ENCODE measurements at places on chromosomes 1 and 21.

- DNase-seq = no peak
Measured at GRCh38 chr1:159914252-159915018, 10.9 kb downstream of the TAGLN2 start.

GRCh38 chr1:245571815-245572294 lies 417.1 kb downstream of the KIF26B start:
- DNase-seq = no peak

GRCh38 chr1:147124266-147124665 lies 48.0 kb downstream of the PRKAB2 start:
- no peak for DNase-seq

DNA sequence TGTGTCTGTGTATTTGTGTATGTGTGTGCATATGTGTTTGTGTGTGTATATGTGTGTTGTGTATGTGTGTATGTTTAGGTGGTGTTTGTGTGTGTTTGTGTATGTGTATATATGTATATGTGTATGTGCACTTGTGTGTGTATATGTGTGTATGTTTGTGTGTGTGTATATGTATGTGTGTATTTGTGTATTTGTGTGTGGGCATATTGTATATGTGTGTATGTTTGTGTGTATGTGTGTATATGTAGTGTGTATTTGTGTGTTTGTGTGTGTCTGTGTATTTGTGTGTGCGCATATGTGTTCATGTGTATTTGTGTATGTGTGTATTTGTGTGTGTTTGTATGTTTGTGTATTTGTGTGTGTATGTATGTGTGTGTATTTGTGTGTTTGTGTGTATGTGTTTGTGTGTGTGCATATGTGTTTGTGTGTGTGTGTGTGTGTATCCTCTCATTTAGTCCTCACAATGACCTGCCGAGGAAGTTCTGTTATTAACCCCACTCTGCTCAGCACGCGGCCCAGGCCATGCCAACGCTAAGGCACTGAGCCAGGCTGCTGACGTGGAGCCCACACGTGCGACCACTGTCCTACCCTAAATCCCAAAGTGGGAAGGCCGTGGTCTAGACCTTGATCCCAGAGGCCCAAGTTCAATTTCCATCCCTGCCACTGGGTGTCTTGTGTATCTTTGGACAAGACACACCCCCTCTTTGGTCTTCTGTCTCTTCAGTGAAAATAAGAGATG lies 43.2 kb upstream of the TMEM51 start:
- no peak for DNase-seq

DNA sequence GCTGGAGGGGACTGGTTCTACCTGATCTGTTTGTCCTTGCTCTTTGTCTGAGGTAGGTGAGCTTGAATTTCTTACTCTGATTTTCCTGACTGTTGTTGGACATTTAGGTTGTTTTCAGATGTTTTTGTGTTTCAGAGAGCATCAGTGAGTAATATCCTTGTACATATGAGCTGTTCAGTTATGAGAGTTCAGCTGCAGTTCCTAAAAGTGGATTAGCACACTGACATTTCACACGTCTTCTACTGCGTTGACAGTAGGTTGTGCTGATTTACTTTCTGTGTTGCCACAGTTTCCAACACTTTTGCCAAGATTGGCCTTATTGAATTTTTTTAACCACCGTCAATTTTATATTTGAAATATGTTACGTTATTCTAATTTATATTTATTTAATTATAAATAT lies 27.7 kb downstream of the CXADR start:
- DNase-seq = no peak

- DNase-seq = no peak
Measured at GRCh38 chr1:3337798-3338724, 116.4 kb upstream of the ARHGEF16 start.

DNA sequence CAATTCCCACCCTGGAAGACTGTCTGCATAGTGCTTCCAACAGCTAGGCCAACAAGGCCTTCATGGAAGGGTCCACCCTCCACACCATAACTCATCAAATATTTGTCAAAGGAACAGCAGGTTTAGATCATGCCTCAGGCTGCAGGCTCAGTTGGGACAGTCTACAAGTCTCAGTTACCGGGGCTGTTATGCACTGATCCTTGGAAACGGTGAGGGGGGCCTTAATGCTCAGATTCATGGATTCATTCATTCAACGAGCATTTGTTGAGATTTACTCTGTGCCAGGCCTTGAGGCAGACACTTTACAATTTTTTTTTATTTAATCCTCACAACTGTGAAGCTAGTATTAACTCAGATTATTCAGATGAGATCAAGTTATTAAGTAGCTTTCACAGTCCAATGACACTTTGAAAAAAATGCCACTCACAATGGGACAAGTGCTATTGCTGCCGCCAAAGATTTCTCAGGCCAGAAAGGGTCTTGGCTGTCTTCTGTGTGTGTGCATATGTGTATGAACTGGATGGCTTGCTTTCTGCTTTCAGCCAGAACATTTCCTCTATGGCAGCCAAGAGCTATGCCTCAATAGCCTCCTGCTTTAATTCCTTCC lies 8.9 kb upstream of the C1orf216 start:
- no peak for DNase-seq

- no peak for DNase-seq
Measured at GRCh38 chr1:181260994-181261393, 172.5 kb downstream of the IER5 start.

GRCh38 chr1:84688463-84689061 lies 1.7 kb downstream of the SSX2IP start:
- no peak for DNase-seq

- DNase-seq = peak; percentile 97
Measured at GRCh38 chr1:229171934-229172333, 99.0 kb upstream of the RAB4A start.

- DNase-seq = no peak
Measured at GRCh38 chr1:184650177-184650866, 104.3 kb downstream of the EDEM3 start.

GRCh38 chr1:18175530-18176377 lies 68.2 kb downstream of the IGSF21 start:
- no peak for DNase-seq

GRCh38 chr1:182348961-182349747 lies 42.4 kb downstream of the GLUL start:
- no peak for DNase-seq

DNA sequence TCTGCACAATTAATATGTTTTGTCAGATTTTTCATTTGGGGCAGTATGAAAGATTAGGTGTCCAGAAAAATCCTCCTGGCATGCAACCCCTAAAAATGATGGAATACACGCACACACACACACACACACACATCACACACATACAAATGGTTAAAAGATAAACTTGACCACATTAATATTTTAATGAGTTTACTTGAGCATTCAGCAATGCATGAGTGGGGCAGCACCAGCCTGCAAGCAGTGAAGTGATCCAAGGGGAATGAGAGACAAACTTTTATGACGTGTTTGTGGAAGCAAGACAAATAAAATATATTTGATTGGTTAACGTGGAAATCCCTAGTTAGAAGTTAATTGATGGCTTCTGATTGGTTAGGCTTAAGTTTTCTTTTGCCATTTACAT lies 29.1 kb upstream of the SOAT1 start:
- no peak for DNase-seq

- DNase-seq = peak; percentile 46
Measured at GRCh38 chr1:216702170-216702569, 21.1 kb downstream of the ESRRG start.

DNA sequence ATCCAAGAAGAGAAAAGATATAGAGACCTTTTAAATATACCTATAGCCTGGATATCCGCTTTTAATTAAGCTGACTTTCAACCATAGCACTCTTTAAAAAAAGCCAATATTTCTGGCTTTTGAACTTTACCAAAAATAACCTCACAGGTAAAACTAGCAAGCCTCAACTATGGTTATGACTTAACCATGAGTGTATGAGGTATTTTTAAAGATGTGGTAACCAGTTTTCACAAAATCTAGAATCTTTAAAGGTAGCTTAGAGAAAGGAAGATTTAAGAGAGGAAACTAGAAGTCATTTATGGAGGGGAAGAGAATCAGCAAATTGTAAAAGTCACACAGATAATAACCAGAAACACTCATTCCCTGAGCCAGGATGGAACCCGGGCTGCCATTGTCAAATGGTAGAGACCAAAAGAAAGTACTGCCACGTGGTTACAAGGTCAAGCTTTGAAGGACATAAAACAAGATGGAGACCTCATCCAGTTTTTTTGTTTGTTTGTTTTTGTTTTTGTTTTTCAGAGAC lies 288.4 kb upstream of the RGS18 start:
- no peak for DNase-seq

DNA sequence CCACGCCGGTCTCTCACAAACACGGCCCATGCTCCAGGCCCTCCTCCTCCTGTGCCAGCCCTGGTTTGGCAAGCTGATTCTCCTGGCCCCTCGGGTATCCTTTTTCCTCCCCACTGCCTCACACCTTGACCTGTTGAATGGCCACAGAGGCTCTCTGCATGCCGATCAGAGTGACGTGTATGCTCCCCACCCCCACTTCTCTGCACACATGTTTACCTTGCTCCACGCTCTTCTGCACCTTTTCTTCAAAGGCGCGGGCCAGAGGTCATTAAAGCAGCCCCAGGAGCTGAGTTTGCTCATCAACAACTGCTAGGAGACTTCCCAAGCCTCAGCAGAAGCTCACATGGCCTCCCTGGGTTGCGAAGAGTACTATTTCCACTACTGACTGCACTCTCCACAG lies 139.3 kb upstream of the EDN2 start:
- DNase-seq = no peak

- no peak for DNase-seq
Measured at GRCh38 chr1:183898001-183898396, 93.1 kb downstream of the RGL1 start.

- DNase-seq = no peak
Measured at GRCh38 chr1:8382608-8383505, 64.9 kb downstream of the SLC45A1 start.

- DNase-seq = no peak
Measured at GRCh38 chr1:161834967-161835550, 68.9 kb downstream of the ATF6 start.

GRCh38 chr1:1889847-1890505 lies 911 bp downstream of the GNB1 start:
- DNase-seq = peak; percentile 64

GRCh38 chr1:180946541-180947498 lies 34.1 kb downstream of the KIAA1614 start:
- no peak for DNase-seq

GRCh38 chr1:156693848-156694689 lies 11.3 kb downstream of the CRABP2 start:
- no peak for DNase-seq

- DNase-seq = no peak
Measured at GRCh38 chr21:43596616-43597015, 62.7 kb downstream of the HSF2BP start.

GRCh38 chr21:35562876-35563275 lies 497.4 kb downstream of the SETD4 start:
- DNase-seq = no peak

- no peak for DNase-seq
Measured at GRCh38 chr1:159941591-159942560, 3.5 kb downstream of the IGSF9 start.

DNA sequence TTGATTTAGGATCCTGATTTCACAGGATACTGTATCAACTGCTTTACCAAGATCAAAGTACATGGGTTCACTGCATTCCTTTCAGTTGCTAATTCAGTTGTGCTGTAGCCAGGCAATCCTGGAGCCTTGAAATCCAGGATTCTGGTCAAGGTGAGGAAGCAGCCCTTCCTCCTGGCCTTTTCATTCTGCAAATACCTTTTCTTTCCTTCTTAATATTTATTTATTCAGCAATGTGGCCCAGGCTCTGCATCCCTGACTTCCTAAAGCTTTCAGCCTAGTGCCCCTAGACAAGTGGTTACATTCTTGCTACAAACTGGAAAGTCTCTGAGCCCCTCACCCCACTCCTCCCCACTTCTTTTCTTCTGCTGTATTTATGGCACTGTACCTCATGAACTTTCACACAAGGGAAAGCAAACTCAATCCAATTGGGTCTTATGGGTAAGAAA lies 16.2 kb downstream of the LRRC8D start:
- no peak for DNase-seq

- no peak for DNase-seq
Measured at GRCh38 chr1:201224666-201225370, 34.2 kb downstream of the IGFN1 start.

- no peak for DNase-seq
Measured at GRCh38 chr1:6300342-6301048, 39.6 kb upstream of the GPR153 start.

GRCh38 chr1:241747992-241748391 lies 95.9 kb downstream of the WDR64 start:
- DNase-seq = no peak

DNA sequence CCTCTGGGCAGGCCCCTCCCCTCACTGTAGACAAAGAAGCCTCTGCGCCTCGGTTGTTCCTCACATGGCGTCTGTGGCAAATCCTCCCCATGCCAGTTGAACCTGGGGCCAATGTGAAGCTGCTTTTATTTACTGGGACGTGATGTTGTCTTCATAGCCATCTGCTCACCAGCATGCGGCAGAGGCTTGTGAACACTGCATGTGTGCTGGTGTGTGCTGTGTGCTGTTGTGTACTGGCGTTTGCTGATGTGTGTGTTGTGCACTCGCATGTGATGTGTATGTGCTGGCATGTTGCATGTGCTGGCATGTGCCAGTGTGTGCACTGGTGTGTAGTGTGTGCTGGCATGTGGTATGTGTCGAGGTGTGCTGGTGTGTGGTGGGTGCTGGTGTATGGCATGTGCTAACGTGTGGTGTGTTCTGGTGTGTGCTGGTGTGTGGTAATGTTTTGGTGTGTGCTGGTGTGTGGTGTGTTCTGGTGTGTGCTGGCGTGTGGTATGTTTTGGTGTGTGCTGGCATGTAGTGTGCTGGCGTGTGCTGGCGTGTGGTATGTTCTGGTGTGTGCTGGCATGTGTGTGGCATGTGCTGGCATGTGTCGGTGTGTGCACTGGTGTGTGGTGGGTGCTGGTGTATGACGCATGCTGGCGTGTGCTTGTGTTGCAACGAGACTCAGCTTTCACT lies 37.2 kb upstream of the TRAPPC10 start:
- DNase-seq = no peak

DNA sequence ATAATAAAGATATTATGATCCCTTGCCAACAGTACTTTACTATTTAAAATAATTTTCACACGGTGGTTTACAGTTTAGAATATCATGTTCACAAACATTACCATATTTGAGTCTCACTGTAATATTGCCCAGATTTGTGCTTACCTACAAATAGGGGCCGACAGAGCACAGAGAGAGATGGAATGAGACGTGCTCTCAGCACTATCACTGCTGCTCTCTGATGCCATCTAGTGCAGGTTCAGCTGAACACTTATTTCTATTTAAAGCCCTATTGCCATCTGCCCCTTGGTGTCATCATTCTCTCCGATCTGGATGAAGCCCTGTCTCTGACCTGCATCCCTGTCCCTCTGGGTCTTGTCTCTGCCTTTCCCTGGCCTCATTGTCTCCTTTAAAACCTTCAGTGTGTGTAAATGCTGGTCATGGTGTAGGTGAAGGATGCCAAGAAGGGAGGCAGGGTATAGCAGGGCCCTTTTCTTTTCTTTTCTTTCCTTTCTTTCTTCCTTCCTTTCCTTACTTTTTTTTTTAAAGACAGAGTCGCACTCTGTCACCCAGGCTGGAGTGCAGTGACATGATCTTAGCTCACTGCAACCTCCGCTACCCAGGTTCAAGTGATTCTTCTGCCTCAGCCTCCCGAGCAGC lies 6.9 kb upstream of the GPATCH4 start:
- peak; percentile 86 for DNase-seq
